ENCODE measurements at places on chromosomes 11 and 22.

- DNase-seq: no peak
Observed at GRCh38 chr11:24515632-24516031, 18.8 kb downstream of the LUZP2 start.

GRCh38 chr11:132072044-132072857, 701.8 kb downstream of the NTM start:
- no peak for DNase-seq

DNA sequence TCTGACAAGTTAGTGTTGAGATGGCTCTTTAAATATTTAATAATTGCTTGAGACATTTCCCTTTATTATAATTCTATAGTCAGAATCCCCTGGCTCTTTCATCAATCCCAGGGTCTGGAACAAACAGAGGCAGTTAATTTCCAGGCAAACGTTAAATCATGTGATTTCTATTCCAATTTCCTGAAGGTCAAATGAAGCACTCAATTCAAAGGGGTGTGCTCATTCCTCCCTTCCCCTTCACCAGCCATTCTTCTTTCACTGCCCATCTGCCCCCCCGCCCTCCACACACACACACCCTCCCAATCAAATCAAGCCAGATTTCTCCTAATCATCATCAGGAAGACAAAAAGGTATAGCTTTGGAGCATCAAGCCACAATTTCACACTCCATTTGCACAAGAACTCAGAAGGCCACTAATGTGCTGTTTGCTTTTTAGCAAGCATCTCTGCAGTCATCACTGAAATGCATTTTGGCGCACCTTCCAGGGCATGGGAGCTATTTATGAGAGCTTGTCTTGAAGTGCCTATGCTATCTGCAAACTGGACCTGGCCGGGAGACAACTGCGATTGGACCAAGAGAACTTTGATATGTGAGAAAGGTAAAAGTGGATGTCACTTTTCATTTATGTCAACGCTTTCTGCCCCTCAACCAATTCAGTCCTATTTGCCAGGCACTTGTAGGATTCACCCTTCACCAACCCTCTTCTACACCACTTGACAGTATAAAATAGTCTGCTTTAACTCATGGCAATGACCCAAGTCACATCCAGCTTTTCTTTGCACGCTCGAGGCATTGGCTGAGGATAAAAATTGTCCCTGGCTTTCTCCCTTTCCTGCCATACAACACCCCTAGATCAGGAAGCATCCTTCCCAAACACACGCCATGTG, 315.1 kb upstream of the API5 start:
- DNase-seq: no peak

GRCh38 chr11:112366777-112367176, 106.1 kb upstream of the PLET1 start:
- no peak for DNase-seq

DNA sequence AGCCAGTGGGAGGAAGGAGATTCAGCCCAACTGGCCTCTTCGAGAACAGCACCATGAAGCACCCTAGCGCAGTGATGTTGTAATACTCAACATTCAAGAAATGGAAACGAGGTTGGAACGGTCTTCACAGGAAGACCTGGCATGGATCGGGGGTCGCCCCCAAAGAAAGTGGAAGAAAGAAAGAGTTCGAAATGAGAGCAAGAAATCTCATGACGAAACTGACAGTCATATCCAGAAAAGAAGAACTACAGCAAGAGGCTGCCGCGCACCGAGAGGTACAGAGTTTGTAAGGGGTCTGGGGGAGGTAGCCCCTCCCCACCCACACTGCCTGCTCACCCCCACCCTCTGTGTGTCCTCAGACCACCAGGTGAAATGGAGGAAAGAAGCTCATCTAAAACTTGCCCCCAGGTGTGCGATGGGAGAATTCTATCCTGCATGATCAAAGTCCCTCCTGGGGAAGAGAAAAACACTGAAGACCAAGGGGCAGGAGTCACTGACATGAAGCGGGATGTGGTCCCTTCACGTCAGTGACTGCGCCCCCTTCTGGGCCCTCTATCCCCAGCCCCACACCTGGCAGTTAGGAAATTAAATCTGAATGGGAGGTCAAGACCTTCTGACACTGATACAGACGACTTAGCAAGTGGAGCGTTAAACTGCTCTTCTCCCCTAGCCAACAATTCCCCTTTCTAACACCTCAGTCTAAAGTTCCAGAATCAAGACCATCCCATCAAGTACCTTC, 52.9 kb upstream of the SPATA19 start:
- DNase-seq: no peak

Measured in Jurkat, Clone E6-1 (cell line).